ENCODE measurements at places on chromosomes 6 and 20. TPM values are rescaled to one million over a fixed set of nuclear protein-coding genes. Genes with fewer than 3 reads are reported as not detected.

DNA sequence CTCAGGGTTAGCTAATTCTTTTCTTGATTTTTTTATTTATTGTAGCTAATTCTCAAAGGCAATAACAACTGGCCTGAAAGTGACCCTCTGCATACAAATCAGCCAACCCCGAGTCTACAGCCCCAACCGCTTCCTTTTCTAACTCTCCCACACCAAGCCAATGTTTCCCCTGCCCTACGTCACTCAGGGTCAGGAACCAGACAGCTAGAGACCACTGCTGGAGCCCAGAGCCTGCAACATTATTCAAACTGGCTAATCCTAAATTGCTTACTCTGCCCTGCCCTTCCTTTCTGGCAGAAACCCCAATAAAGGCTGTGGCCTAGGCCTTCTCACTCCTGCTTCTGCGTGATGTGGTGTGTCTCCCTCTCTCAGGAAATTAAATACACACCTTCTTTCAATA is 320.7 kb downstream of the CBLN4 start:
- DNase-seq = no peak

DNA sequence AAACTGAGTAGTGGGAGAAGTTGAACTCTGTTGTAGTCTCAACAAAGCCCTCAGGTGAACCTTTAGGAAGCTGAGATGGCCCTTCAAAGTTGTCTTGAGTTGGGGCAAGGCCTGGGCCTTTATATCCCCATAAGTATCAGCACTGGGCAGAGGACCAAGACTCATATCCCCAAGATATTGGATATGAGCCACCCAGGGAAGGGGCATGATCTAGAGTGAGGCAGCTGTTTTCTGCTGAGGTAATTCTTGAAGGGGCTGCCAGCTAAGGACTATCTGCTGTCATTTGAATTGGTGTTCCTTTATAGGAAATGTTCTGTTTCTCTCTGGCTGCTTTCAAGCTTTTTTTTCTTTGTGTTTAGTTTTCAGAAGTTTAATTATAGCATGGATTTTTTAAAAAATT is 140.7 kb upstream of the FLRT3 start:
- DNase-seq = no peak

GRCh38 chr20:49636447-49636846 is 68.5 kb upstream of the PTGIS start:
- no peak for DNase-seq

BNIP5 gene
- total RNA-seq = not detected

EYS gene
- not detected for total RNA-seq

Measured in activated T-cell treated with anti-CD3 and anti-CD28 coated beads, Interleukin-2, amount 50 U/mL, for 4 hours (primary cell).